Stimulated activated CD4-positive, alpha-beta T cell treated with anti-CD3 and anti-CD28 coated beads, Interleukin-4, amount 100 ng/mL, for 48 hours (primary cell): ENCODE measurements at places on chromosomes 1 and 21.

DNA sequence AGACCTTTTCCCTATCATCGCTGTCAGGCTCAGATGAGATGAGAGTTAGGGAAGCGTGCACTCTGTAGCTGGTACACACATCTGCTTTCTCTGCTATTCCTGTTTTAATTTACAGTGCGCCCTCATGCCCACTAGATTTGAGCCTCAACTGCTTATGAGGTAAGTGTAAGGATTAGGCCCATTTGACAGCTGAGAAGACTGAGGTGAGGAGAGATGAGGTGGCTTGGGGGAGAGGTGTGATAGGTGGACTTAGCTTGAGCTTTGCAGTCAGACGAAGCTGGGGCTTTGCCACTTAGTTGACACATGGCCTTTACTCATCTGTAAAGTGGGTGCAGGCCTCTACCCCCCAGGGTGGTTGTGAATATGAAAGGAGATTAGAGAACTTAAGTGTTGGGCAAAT lies 8.5 kb downstream of the TMEM61 start:
- DNase-seq: no peak

DNA sequence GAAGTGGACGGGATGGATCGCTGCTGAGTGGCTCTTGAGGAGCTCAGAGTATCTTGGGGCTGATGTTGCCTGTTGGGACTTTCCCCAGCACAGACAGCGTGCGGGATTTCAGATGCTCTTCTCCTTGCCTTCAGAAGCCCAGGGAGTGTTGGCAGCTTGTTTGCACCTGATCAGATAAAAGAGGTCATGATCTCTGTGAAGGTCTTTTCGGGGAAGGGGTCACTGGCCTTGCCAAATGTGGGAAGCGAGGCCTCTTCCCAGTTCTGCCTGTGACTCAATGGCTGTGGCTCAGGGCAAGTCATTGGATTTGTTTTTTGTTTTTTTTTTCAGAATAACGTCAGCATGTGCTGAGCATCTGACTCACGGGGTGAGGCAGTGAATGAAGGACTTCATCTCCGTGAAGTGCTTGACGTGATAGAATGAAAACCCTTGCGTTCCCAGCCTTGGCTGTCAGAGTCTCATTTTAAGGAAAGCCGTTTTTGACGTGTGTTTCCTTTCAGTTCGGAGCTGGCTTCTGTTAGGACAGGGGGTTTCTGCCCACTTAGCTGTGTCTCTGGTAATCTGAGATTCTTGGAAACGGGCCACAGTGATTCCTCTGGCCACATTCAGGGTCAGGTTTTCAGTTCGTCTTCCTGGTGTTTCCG lies 46.7 kb downstream of the GALNT2 start:
- no peak for DNase-seq

GRCh38 chr1:35500439-35500838 lies 56.8 kb downstream of the KIAA0319L start:
- DNase-seq: no peak

DNA sequence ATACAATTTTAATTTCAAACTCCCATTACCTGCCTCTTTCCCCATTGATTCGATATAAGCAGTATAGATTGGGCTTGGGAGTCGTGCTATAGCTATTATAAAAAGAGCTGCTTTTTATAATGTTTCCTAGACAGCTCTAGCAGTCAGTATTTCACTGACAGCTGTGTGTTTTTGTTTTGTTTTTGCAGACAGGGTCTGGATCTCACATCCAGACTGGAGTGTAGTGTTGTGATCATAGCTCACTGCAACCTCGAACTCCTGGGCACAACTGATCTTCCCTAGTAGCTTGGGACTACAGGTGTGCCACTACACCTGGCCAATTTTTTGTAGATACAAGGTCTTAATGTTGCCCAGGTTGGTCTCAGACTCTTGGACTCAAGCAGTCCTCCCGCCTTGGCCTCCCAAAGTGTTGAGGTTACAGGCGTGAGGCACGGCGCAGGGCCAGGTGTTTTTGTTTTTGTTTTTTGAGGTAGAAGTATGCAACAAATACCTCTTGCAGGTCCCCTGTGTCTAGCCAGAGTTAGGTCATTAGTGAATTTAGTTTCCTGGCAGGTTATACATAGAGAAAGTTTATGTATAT lies 1.7 kb downstream of the NASP start:
- DNase-seq: no peak

DNA sequence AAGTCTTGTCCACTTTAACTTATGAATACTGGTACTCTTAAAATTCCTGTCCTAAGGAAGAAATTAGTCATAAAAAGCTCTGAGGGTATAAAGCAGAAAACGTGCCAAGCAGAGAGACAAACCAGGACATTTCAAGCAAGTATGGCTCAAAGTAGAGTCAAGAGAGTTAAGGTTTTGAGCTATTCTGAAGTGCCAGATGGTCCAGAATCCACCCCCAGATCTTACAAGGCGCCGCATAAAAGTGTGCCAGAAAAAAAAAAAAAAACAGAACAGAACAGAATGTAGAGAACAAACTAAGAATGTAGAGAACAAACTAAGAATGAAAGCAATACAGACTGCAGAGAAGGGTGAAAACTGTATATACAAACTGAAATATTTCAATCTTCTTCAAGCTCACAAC lies 12.5 kb downstream of the EPS15 start:
- DNase-seq: no peak

DNA sequence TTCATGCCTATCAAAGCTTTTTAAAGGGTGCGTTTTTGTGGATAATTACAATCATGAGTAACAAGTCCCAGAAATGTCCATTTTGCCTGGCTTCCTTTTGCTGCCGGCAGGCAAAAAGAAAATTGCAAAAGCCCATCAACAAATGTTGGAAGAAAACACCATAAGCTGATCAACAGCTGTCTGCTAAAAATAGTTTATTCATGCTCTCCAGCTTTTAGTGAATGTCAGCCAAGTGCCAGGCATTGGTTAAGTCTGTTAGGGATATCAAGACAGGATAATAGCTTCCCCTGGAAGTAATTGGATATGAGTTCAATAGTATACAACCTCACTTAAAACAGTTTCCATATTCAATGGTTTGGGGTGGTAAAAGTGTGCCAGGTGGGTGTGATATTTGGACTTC lies 13.6 kb upstream of the AGMAT start:
- DNase-seq: no peak

DNA sequence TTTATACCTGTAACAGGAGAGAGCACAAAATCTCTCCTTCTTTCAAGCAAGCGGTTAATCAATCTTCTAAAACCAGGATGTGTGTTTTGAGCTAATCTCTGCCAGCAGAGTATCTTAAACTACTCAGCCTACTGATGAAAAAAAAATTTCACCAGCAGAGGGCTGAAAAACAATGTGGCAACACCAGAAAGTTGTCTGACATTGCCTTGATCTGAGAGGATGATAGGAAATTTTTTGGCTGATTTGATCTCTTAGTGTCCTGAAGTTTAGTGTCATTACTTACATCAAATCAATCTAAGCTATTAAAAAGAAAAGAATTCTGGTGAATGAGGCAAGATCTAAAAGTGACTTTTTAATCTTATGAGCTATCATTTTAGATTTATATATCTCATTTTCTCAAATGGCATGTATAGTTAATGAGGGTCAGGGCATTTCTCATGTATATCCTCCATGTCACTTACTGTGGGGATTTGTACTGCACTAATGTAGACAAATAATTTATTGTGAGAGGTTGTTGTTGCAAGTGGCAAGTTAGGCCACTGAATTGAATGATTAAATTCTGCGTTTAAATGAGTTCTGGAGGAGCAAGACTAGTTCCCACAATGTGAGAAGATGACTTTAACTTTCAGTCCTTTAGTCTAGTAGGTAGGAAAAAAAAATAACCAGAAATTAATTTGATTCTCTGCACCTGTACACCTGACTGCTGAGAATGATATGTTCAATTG lies 10.9 kb downstream of the ADAMTS1 start:
- no peak for DNase-seq

DNA sequence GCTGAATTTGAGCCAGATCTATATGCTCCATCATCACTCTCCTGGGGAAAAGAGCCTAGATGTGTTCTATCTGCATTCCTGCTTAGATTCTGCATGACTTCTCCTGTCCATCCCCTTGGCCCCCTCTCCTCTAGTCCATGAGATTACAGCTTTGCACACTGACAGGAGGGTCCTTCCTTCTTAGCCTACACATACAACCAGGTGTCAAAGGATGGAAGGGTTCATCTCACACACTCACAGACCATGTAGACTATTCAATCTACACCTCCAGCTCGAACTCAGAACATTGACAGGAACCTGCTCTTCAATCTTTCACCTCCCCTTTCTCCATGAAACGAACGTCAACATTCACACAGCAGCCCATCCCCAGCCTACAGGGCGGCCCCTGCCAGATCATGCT lies 13.8 kb downstream of the C1orf116 start:
- no peak for DNase-seq

DNA sequence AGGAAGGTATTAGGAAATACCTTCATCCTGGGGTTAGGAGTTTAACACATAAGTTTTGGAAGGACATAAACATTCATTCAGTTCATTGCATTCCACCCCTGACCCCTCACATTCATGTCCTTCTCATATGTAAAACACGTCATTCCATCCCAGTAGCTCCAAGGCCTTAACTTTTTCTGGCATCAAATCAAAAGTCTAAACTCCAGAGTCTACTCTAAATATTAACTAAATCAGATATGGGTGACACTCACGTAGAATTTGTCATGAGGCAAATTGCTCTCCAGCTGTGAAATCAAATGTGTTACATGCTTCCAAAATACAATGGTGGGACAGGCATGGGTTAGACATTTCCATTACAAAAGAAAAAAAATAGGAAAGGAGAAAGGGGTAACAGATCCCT lies 298.2 kb upstream of the LRRC7 start:
- no peak for DNase-seq

DNA sequence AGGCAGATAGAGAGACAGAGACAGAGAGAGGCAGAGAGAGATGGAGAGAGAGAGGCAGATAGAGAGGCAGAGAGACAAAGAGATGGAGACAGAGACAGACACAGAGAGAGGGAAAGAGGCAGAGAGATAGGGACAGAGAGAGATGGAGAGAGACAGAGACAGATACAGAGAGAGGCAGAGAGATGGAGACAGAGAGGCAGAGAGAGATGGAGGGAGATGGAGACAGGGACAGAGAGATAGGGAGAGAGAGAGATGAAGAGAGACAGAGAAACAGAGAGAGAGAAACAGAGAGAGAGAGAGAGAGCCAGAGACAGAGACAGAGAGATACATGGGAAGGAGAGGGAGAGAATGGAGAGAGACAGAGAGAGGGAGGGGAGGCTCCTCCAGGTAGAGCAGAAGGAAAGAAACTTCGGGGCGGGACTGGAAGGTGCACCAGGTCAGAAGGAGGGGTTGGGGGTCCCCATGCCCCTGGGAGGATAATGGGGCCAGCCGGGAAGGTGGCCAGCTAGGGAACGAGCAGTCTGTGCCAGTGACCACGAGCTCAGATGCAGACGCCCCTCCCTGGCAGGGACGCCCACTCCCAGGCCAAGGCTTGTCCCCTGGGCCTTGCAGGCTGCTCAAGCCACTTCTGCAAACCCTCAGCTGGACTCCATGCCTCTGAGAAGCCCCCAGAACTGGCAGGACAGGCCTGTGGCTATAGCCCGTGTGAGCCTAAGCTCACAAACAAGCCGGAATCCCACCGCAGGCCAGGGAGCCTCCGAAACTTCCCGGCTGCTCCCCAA lies 3.3 kb downstream of the FNDC10 start:
- no peak for DNase-seq

DNA sequence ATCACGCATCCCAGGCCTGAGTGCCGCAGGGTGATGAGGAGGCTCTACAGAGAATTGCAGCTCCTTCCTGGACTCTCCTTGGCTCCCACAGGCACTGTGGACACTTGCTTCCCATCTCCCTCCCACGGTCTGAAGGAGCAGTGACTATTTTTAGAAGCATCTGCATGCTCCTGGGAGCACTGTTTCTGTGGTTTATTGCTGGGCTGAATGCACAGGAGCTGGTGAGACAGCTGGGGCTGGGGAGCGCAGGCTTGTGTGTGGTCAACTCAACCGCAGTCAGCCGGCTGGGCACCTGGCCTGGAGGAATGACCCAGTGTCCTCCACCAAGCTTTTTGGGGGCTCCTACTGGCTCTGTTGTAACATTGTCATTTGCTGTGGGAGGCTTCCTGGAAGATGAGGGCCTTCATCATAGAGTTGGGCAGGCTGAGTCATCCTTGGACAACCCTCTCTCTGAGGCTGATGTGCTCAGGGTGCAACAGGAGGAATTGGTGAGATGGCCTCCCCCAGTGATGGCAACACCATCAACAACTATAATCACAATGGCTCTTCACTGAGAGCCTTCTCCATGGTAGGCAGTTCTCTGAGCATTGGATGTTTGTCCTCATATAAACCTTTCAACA lies 1.7 kb downstream of the NFASC start:
- DNase-seq: no peak

DNA sequence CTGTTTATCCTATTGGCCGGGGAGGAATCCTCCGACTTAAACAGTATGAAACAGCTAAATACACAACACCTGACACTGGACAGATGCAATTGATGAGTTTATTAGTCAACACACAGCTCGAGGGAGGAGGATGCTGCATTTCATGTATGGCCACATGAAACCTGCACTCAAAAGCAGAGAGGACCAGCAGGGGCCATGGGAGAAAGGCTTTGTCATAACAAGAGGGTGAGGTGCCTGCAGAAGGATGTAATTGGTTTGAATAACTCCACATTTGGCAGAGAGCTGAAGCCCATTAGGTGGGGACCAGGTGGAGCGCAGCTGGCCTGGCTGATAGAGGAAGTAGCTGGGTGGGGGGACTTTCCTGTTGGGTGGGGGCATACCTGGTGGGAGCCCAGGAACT lies 599.1 kb downstream of the PTPRU start:
- no peak for DNase-seq

GRCh38 chr1:229710746-229711145 lies 84.7 kb downstream of the URB2 start:
- DNase-seq: no peak
